ENCODE measurements at places on chromosomes 4 and X.

GRCh38 chr4:20253735-20254409 lies 2.2 kb downstream of the SLIT2 start:
- DNase-seq, result peak; percentile 23

DNA sequence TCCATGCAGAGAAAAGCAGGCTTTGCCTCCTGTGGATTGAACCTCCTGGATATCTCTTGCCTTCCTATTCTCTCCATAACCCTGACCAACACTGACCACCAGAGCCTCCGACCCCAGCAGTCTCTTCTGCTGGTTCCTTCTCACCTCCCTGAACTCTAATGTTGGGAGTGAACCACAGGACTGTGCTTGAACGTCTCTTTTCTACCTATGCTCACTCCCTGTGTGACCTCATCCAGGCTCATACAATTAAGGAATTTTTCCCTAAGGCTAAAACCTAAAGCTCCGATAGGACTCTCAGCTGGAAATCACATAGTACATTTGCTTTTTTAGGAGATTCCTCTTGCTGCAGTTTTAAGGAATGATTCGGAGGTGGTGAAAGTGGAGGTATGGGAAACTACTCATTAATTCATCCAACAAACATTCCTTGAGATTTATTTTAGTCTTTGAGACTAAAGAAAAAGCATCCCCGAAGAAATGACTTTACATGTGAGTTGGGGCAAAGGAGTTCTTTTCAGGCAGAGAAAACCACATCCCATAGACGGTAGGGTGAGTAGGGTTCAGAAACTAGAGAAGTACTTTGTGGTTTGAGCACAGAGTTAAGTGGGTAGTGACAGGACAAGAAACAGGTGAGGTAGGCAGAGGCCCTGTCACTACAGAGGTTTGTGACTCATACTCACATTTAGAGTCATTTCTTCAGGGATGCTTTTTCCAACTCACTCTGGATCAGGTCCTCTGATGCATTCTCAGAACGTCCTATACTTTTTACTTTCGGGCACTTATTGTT lies 30.8 kb downstream of the NDNF start:
- DNase-seq, result no peak

DNA sequence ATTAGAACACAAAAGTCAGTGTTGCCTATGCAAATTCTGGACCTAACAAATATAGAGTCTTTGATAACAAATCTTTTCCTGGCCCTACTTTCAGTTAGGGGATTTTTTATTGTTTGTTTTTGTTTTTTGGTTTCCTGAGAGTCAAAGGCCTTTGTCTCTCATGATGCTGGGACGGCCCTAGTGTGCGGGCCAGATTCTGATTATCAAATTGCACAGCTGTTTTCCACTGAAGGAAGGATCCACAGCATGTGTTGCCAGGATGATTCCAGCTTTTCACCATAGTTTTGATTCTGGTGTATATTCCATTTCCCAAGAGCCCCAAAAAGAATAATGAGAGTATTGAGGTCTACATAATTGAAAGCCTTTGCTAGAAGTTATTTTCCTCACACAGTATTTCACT lies 248.2 kb downstream of the CAMK2D start:
- DNase-seq, result no peak

- no peak for DNase-seq
Observed at GRCh38 chr4:83364312-83364711, 29.7 kb upstream of the HPSE start.

- no peak for DNase-seq
Observed at GRCh38 chrX:18672008-18672407, at the start of gene RS1. TSS of gene RS1 (minus strand) at chrX:18672108. CDS start at chrX:18672068, 40 bp downstream.

GRCh38 chr4:104896660-104897645 lies 249.7 kb upstream of the TET2 start:
- no peak for DNase-seq
